ENCODE measurements at places on chromosomes 6 and 20.

DNA sequence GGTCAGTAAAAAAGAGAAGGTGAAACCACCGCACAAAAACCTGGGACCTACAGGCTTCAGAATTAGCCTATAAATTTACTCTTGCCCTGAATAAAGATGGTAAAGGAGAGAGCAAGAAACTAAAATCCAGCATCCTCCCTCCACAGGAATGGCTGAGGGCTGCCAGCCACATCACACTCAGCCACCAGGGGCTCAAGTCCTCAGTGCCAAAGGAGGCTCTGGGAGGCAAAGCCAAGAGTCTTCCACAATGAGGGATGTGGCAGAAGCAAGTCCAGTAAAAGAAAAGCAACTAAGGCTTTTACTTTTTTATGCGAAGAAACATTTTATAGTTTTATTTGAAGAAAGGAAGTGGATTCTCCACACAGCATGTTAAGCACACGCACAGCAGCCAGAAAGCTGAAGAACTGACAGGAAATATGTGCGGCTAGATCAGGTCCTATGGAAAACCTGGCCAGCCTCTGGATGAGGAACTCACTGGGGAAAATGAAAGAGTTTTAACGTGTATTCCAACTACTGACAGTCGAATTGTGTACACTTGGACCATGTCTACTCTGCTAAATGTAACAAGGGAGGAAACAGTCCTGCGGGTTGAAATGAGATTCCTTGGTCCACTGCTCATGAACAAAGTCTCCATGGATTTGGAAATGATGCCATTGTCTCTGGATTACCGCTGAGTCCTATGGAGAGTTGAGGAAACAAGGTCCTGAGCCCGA is 219.4 kb upstream of the SSTR4 start:
- peak; percentile 44 for DNase-seq

DNA sequence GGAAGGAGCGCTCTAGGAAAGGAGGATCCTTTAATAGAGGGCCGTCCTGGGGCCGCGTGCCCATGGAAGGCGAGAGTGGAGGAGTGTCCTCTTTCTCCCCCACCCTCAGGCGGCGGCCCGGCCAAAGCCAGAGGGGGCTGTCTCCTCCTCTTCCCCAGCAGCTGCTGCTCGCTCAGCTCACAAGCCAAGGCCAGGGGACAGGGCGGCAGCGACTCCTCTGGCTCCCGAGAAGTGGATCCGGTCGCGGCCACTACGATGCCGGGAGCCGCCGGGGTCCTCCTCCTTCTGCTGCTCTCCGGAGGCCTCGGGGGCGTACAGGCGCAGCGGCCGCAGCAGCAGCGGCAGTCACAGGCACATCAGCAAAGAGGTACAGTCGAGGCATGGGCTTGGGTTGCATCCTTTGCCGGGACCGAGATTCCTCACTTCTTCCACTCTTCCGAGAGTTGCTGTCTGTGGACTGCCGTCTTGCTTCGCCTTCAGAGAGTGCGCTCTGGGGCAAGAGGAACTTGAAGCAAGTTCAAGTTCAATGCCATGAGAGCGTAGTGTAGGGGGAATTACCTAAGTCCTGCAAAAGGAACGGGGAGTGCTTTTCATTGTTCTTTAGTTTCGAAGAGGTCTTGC is at the start of gene LAMA2:
TSS of gene LAMA2 (plus strand) at position 148 of the 621 bp plus-strand sequence. CDS start at position 256, 108 bp downstream.
- peak; percentile 53 for DNase-seq

DNA sequence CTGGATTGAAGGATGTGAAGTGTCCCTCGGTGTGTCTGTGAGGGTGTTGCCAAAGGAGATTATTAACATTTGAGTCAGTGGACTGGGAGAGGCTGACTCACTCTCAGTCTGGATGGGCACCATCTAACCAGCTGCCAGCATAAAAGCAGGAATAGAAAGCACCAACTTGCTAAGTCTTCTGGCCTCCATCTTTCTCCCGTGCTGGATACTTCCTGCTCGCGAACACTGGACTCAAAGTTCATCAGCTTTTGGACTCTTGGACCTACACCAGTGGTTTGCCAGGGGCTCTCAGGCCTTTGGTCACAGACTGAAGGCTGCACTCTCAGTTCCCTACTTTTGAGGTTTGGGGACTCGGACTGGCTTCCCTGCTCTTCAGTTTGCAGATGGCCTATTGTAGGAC is 220.3 kb upstream of the LRFN2 start:
- no peak for DNase-seq

DNA sequence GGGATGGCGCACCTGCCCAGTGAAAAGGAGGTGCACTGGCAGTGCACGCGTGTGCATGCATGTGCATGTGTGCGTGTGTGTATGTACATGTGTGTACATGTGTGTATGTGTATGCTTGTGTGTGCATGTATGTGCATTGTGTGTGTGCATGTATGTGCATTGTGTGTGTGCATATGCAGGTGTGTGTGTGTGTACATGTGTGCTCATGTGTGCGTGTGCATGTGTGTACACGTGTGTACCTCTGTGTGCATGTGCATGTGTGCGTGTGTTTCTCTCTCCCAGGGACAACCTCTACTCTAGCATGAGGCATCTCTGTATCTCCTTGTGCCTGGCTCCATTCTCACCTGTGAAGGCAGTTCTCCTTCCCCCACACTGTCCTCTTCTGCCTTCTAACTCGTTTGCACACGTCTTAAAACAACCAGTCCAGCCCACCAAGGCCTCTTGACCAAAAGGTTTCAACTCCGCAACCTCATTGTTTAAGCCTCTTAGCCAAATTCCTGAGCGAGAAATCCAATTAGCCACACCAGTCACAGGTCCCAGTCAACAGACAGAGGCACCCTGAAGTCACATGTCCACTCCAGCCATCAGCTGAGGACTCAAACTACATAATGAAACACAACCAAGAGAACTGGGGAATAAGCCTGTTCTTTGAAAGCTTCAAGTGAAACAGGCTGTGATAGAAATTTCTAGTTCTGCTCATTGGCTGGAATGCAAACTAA is 103.5 kb upstream of the PTPRT start:
- DNase-seq: no peak

DNA sequence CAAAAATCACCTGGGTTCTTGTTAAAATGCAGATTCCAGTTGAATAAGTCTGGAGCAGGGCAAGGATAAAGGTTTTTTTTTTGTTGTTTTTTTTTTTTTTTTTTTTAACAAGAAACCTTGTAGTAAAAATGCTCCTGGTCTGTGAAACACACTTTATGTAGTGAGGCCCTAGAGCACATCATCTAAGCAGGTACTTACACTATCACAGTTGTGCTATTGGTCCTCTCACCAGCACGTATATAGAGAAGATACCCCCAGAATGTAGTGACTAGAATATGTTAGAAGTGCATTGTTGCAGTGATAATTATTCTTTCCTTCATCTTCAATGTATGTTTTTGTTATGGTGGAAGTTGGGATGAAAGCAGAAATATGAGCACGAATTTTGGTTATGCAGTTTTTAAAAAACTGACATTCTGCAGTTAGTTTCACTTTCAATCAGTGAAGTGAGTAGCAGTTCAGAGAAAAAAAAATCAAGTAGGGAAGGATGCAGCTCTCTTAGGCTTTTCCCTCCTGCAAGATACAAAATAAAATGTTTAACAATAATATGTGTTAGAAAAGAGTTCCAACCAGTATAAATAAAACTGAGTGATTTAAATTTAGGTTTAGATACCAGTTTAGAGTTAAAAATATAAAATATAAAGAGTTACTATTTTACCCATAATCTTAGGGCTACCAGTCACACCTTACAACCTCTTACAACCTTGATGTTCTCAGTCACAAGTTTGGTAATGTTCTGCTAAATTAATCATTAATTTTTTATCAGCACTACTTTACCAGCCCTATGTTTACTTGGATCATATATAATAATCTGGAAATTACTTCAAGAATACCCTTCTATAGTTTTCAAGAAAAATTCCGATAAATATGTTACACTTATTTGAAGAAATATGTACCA is 9.2 kb upstream of the DEFB113 start:
- DNase-seq: no peak

GRCh38 chr20:61924858-61925554 is 140.7 kb downstream of the TAF4 start:
- DNase-seq: no peak

GRCh38 chr6:72946774-72947173 is 278.5 kb downstream of the KHDC1L start:
- no peak for DNase-seq

- peak; percentile 88 for DNase-seq
Measured at GRCh38 chr20:47854687-47855212, 69.5 kb upstream of the SULF2 start.

GRCh38 chr20:59835448-59836395 is 97.7 kb downstream of the SYCP2 start:
- peak; percentile 23 for DNase-seq

- DNase-seq: no peak
Measured at GRCh38 chr6:148795563-148795962, 48.7 kb downstream of the UST start.

GRCh38 chr6:11828262-11828870 is 49.8 kb upstream of the ADTRP start:
- no peak for DNase-seq

- no peak for DNase-seq
Measured at GRCh38 chr6:13515912-13516311, 28.5 kb upstream of the GFOD1 start.

DNA sequence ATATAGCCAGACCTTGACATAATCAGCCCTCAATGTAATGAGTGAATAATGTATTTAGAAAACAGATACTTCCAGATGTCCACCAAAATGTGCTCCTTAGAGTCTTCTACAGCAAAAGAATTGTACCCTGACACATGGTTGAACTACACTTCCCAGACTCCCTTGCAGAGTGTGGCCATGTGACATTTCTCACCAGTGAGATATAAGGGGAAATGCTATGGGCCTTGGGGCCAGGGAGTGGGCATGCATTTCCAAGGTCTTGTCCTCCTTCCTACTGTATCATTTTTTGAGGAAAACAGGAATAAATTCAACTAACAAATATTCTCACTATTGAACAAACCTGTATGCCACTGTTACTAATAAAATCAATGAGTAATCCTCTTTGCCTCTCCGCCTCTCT is 211.4 kb upstream of the SMLR1 start:
- no peak for DNase-seq

- DNase-seq: no peak
Measured at GRCh38 chr6:105369145-105369544, 33.7 kb downstream of the PREP start.

DNA sequence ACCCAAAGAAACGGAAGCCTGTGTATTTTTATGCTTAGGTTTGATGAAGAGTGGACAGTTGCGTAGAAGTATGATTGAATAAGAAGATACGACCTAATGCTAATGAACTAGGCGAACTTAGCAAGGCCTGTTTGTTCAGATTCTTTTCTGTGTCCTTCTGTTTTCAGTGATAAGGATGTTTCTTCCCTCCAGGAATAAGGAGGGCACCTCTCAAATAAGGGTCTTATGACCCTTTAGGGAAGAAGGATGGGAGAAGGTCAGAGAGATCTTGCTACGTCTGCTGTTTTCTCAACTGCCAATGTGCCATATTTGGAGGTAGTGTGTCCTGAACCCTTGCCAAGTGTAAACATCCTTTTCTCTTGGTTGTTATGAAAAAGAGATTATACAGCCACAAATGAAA is 524.8 kb downstream of the UTRN start:
- no peak for DNase-seq

DNA sequence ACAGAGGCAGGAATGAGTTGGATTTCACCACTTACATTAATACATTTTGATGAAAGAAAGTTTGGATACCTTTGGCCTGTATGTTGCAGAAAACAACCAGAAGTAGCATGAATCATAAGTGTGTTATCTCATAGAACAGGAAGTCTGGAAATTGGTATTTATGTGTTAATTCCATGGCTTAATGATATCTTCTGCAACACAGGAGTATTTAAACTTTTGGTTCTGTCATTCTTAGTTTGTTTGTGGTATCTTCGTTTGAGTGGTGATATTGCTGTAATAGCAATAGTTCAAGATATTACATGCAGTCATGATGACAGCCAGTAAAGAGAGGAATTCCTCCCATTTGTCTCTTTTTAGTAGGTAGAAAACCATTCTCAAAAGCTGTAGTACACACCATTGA is 177.3 kb downstream of the CDKAL1 start:
- peak; percentile 45 for DNase-seq

DNA sequence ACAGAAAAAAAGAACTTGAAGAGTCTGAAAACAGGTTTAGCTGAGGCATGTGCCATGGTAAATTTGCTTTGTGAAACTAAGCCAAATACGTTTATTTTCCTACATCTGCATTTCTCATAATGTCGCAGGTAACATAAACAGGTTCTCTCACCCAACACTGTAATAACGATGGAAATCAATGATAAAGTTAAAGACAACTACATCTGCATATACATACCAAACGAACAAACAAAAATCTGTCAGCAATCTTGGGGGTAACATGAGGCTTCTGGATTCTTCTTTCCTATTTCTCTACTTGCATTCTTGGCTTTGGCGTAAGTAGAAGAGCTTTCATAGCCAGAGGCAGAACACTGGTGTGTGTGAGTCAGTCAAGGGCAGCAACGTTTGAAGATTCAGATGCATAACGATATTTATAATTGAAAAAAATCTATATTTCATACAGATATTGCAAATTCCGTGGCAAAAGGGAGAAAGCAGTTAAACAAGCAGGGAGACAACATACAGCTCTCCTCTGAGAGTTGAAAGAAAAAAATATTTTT is 195.1 kb downstream of the EDN1 start:
- DNase-seq: no peak

DNA sequence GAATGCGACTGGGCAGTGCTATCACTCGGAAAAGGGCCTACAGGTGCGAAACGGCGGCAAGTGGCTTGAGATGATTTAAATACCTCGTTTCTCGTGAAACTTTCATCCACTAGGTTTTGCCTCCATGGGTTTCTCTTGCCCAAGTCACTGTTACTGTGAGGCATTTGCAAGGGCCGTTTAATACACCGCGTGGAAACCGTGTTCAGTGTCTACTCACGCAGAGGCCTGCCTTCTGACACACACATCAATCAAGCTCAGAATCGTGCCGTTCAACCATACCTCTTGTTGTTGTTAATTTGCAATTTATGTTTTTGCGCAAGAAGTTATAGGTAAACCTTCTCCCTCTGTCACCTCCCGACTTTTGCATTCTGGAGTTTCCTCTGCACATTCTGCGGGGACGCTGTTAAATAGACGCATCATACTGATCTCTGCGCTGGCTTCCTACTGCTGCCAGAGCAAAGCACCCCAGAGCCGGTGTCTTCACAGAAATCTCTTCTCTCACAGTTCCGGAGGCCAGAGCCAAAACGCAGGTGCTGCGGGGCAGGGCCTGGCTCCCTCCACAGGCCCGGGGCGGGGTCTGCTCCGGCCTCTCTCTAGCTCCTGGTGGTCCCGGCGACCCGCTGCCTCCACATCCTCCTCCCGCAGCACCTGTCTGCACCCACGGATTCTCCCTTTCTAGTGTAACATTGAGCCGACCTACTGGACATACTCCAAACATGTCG is 251.4 kb downstream of the SMOC2 start:
- DNase-seq: no peak

DNA sequence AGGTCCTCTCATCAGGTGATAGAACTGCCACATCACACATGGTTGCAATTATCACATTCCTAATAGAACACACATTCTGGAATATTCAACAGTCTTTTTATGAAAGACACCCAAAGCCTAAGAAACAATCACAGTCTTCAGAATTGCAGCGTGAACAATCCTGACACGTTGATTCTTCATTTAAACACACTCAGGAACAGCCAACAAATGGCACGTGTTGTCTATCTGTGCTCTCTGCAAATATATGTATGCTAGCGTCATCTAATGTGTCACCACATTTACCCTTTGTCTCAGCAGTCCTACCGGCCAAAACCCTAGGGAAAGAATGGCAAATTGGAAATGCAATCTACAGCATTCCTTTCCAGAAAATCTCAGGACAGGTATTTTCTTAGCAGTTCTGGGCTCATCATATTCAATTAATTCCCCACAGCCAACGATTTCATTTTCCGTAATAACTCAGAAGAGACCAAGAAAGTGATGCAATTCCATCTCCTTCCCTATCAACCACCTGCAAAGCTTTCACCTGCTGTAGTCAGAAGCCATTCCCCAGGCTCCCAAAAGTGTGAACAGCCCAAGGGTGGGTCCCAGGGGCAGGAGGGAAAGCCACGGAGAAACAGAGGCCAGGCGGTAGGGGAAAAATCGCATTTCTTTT is 280.3 kb upstream of the JARID2 start:
- no peak for DNase-seq
